Hematopoietic multipotent progenitor cell treated with erythropoietin and hydrocortisone succinate and interleukin-3 and kit ligand, for 8 days (in vitro differentiated cells): ENCODE measurements at places on chromosomes 3 and 15.

DNA sequence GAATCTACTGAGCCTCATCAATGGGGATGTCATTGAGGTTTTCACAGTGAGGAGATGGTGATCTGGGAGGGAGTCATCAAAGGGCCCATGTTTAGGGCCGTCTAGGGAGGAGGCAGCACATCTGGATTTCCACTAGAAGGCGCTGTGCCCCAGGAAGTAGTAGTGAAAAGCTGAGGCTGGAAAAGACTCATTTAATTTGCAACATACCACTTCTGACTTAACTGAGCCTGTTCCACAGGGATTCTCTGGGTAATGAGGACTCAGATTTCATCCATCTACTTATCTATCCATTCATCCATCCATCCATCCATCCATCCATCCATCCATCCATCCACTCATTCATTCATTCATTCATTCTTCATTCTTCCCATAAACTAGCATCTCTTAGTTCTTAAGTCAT lies 17.4 kb upstream of the SHF start:
- DNase-seq: peak; percentile 80

DNA sequence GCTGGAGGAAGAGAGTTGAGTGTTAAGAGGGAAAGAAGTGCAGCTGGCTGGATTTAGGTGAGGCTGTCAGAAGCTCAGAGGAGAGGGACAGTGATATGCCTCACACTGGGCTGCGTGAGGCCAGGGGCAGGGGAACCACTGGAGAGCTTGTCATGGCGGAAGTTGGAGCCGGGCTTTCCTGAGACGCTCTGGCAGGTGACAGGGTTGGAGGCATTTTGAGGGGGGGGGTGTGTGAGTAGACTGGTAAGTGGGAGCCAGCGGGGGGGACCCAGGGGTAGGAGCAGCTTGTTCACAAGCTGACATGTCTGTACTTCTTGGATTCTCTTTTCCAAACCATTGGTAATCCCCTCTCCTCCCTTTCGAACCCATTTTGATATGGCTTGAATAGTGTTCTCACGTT lies 331.5 kb upstream of the RGMA start:
- DNase-seq: no peak

GRCh38 chr3:32129832-32130231 lies 23.4 kb downstream of the GPD1L start:
- no peak for DNase-seq

- DNase-seq: no peak
Measured at GRCh38 chr3:2896308-2896939, 213.8 kb downstream of the IL5RA start.

- no peak for DNase-seq
Measured at GRCh38 chr3:140830391-140830790, 111.2 kb upstream of the SLC25A36 start.

DNA sequence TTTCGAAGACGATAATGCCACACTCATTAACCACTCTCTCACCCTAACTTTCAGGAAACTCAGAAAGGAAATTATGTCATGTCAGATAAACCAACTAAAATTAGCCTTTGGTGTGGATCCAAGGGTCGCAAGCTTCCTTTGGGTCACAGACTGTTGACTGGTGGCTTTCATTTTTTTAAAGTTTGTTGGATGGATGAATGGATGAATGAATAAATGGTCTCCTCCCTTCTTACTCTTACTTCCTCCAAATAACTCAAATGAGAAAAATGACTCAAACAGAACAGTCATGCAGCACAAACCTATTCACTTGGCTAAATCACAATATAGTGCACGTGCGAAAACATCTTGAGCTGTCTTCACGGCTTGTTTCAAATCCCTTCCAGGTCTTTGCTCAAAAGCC lies 82.9 kb upstream of the HACD2 start:
- DNase-seq: peak; percentile 16

GRCh38 chr3:186917512-186918312 lies 12.6 kb upstream of the ST6GAL1 start:
- no peak for DNase-seq

DNA sequence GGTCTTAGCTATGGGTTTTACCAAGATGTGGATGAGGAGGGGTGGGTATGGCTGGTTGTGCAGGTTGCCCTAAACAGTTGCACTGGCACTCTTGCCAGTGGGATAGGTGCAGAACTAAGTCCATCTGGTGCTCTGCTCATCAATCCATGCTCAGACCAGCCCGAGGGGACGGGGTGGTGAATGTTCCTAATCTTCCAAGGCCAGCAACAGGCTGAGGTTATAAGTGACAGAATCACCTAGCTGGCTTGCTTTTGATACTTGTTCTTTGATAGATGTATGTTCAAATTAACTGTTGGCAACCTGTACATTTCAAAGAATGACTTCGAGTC lies 53.5 kb upstream of the CCR2 start:
- no peak for DNase-seq

DNA sequence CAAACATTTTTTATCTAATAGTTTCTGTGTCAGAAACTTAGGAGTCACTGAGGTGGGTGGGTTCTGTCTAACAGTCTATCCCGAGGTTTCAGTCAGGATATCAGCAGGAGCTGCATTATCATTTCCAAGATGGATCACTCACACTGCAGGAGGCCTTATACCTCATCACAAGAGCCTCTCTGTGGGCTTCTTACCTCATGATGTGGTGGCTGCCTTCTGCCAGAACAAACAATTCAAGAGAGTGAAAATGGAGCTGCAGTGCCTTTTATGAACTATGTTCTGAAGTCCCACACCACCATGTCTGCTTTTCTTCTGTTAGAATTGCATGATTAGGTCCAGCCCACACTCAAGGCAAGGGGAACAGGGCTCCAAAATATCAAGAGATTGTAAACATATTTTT lies 27.9 kb downstream of the RFX7 start:
- DNase-seq: no peak

DNA sequence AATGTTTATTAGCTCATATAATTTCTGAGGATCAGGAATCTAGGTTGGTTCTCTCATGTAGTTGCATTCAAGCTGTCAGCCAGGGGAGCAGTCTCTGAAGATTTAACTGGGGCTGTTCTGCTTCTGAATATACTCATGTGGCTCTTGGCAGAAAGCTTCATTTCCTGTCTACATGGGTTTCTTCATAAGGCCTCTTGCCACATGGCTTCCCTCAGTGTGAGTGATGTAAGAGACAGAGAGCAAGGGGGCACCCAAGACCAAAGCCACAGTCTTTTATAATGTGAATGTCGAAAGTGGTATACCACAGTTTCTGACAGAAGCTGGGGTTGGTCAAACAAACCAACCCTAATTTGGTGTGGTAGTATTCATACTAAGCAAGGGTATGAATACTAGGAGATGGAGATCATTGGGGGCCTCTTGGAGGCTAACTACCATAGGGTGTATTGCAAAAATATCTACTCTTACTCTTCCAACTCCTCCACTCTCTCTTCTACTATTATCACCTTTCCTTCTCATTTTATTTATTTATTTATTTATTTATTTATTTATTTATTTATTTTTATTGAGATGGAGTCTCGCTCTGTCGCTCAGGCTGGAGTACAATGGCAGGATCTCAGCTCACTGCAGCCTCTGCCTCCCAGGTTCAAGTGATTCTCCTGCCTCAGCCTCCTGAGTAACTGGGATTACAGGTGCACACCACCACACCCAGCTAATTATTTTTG lies 123.8 kb downstream of the B3GALNT1 start:
- peak; percentile 50 for DNase-seq

DNA sequence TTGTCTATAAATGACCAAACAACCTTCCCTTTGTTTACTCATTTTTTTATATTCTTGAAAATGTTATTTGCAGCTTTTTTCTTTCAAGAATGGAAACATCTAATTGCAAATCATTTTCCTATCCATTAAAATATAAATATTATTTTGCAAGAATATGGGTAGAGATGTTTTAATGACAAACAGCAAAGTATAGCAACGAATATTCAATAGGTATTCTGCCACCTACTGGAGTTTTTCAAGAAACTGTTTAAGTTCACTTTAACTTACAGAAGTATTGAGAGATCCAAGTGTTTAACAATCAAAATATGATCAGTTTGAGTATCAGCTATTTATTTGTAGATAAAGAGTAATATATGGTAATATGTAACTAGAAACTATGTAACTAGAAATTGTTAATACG lies 6.9 kb upstream of the EOGT start:
- DNase-seq: peak; percentile 24

DNA sequence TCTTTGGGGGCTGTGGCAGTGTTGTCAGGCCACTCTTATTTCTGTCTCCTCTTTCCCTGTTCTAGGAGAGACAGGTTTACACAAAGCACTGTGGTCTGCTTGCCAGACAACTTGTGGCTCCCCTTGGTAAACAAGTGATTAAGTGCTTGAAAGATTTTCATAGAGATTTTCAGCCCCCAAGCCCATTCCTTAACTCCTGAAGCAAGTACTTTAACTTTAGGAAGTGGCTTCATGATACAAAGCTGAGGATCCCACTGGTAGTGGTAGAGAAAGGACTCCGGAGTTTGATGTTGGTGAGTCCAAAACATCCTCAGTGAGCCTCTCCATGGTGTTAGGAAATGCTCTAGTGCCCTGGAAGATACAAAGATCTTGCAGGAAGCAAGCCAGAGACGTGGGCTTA lies 12.0 kb downstream of the ZBTB38 start:
- DNase-seq: no peak

DNA sequence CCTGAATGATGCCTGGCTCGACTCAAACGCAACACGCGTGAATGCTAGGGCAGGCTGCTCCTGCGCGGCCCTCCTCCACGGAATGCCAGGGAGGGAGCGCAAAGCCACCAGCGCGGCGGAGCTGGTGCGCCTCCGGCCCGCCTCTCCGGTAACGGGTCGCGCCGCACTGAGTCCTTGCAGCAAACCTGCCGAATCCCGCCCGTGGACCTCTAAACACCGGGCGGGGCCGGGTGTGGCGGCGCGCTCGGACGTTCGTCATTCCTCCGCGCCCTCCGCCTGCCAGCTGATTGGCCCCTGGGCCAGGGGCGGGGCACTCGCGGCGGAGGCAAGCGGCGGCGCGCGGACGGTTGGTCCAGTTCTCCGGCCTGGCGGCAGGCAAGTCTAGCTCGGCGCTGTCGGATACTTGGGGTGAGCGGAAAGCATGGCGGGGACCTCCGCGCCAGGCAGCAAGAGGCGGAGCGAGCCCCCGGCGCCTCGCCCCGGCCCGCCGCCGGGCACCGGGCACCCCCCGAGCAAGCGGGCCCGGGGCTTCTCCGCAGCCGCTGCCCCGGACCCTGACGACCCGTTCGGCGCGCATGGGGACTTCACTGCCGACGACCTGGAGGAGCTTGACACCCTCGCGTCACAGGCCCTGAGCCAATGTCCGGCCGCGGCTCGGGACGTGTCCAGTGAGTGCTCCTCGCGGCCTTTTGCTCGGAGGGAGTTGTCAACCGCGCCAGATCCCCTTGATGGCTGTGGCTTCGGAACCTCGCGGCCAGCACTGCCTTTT lies at the start of gene ATRIP:
ATRIP (plus strand) TSS at position 313 of the 769 bp plus-strand sequence; CDS start at position 422, 109 bp downstream.
- peak; percentile 88 for DNase-seq

DNA sequence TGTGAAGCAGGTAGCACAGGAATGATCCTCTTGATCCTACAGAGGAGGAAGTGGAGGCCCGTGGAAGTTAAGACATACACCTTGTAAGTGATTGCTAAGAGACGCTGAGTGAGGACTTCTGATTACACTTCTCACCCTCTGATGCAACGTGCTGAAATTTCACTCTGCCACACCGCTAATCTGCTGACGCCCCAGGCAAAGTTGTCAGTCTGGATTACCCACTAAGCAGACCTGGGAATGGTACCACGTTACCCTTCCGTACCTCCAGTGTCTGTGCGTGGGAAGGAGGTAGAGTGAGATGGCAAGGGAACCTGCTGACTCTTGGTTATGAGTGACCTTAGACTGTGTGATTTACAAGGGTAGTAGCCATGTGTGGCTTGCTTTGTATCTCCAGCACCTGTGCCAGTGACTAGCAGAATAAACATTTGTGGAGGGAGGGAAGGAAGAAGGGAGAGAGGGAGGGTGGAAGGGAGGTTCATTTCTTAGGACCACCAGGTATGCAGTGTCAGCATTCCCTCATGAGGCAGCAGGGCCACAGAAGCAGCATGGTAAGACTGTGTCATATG lies 115.0 kb downstream of the ALDH1A2 start:
- no peak for DNase-seq

- DNase-seq: no peak
Measured at GRCh38 chr15:96002890-96003859, 327.3 kb upstream of the NR2F2 start.

GRCh38 chr3:31455524-31455923 lies 77.2 kb upstream of the STT3B start:
- no peak for DNase-seq

GRCh38 chr3:249587-250262 lies 53.2 kb downstream of the CHL1 start:
- DNase-seq: no peak

- peak; percentile 31 for DNase-seq
Measured at GRCh38 chr3:127738192-127738840, 65.6 kb downstream of the ABTB1 start.

DNA sequence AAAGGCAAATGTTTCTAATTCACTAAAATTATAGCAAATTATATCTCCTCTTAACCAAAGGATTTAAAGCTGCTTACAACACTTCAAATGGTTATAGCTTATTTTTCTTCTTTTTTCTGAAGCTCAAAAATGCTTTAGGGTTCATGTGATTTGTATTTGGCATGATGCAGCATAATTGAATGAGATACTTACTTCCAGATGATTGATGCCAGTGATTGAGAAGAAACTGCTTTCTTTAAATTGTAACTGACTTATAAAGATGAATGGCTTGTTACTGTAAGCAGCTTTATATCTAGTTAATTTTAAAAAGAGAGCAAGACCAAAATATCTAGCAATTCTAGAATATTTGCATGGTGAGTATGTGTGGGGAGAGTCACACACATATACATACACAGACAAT lies 270.7 kb upstream of the THRB start:
- DNase-seq: no peak

DNA sequence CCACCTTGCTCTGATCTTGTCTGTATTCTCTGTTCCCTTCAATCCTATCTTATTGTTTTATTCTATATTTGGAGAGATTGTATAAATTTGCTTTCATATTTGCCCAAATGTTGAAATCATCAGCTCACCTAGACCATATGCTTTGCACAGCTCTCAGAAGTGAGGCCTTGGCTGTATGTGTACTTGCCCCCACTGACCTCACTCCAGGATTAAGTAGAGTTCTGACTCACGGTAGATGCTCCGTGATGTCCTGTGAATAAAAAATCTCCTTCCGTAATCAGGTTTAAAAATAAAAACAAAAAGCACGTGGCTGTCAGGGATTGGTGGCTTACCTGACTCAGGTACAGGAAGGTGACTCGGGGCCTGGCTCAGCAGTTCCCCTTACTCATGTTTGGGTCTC lies 162.2 kb downstream of the RYR3 start:
- no peak for DNase-seq

DNA sequence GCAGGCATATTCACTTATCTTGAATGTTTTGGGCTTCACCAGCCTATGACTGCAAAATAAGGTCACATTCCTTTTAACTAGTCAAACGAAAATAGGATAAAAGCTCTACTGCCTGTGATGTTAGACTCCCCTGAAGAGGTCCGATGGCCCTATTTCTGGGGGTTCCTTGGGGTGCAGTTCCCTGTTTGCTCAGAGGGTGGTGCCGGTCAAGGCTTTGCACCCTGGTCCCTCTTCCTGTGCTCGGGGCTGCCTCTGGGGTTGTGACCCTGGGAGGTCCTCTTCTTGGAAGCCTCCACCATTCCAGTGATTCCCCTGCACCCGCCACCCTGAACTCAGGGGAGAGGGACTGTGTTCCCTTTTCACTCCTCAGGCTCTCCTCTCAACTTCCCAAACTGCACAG lies 86.7 kb upstream of the ANKRD34C start:
- DNase-seq: no peak

GRCh38 chr3:16885593-16886302 lies 993 bp downstream of the PLCL2 start:
- DNase-seq: peak; percentile 16

GRCh38 chr15:70276401-70276800 lies 178.7 kb upstream of the TLE3 start:
- no peak for DNase-seq
